ENCODE measurements at places on chromosomes 12 and 14.

DNA sequence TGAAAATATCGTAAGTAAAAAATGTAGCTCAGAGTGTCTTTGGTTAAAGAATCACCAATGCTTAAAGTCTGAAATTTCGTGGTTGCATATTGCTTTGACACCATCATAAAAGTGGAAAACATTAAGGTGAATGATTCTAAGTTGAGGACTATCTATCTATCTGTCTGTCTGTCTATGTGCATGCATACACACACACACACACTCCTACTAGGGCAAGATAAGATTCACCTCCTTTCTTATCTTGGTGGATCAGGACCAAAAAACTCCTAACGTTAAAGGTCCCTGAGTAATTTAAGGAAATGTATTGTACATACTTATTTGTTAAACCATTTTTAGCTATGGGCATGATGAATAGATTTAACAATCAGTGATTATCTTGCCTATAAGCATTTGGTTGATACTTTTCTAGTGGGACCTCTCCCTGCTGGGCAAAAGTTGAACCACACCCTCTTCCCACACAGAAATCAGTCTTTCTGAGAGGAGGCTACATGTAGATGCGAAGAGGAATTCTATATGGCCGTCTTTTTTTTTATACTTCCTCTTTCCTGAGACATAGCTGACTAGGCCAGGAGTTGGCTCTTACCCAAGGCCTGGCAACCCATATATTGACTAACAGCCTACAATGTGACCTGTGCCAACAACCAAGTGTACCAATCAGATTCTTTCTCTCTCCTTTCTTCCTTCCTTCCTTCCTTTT, 19.3 kb upstream of the LLPH start:
- DNase-seq: no peak

DNA sequence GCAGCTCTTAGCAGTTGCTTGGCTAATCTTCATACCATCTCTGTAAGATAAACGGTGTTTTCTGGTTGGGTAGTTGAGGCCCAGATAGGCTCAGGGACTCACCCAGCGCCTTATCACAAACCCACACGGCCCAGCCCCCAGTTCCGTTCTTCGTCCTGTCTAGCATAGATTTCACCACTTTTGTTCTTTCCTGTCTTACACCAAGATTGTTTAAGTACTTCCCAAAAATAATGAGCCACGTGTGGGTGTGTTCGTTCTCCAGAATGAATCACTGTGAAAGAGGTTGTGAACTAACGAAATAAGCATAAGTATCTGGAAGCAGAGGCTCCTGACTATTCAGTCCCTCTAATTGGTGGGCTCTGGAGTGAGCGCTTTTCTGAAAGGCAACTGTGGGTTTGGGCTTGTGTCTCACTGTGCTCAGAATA, 21.4 kb downstream of the ACVR1B start:
- no peak for DNase-seq

DNA sequence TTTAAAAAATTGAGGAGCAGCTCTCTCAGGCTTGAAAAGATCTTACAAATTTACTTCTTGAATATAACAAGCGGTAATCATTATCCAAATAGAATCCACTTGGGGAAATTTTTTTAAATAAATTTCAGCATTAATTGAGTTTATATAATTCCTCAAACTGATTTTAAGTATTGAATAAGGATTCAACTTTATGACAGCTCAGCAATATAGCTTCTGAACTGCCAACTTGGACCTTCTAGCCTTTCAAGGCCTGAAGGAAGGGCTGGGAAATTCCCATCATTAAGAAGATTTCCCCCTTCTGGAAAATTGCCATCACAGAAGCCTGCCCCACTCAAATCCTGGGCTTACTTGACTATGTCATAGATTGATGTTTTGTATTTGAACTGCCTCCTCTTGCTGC, 57.5 kb upstream of the GARIN2 start:
- DNase-seq: no peak

GRCh38 chr14:20808162-20808483, 5.5 kb upstream of the RNASE1 start:
- DNase-seq: no peak

DNA sequence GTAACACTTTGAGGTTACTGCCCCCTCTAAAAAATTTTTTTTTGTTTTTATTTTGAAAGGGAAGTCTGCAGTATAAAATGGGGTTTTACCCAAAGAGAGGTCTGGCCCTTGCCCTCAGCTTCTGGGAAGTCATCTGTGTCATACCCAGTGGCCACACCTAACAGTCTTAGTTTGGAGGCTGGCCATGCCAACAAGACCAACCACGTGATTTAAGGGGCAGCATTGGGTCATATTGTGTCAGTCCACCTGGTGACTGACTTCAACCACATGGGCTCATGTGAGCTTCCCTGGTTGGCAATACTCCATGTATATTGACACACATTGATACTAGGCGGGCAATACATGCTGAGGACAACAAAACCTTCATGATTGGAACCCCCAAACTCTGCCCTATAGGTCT, 173.9 kb downstream of the GXYLT1 start:
- no peak for DNase-seq

DNA sequence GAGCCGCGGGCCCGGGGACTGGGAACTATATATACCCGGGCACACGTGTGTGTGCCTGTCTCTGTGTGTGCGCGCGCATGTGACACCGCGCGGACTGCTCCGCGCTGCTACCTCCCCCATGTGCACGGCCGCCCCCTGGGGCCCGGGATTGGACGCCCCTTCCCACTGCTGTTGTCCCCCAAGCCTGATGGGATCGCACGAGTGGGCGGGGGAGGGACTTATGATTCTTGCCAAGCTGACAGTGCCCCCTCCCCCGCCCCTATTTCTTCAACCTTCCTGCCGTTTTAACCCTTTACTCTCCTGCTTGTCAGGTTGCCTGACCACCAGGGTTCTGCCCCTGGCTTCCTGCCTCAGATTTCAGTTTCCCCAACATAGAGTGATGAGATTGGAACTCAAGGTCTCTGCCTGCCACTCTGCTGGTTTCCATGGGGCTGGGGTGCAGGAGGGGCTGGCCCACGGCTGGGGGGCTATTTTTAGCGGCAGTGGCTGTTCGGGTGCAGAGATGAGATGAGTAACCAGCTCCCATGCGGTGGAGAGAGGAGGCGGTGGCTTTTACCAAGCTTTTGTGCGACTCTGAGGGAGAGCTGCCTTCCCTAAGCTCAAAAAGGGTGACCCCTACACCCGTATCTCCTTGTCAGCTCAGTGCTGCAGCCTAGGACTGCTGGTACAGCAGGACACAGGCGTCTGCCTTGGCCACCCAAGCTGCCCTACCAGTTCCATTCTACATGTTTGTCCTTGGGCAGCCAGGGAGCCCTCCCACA, at the start of gene DDN:
Gene DDN, minus strand, starts transcription at position 5 of the 761 bp plus-strand sequence. CDS start 88 bp downstream, outside the sequence.
- peak; percentile 81 for DNase-seq

DNA sequence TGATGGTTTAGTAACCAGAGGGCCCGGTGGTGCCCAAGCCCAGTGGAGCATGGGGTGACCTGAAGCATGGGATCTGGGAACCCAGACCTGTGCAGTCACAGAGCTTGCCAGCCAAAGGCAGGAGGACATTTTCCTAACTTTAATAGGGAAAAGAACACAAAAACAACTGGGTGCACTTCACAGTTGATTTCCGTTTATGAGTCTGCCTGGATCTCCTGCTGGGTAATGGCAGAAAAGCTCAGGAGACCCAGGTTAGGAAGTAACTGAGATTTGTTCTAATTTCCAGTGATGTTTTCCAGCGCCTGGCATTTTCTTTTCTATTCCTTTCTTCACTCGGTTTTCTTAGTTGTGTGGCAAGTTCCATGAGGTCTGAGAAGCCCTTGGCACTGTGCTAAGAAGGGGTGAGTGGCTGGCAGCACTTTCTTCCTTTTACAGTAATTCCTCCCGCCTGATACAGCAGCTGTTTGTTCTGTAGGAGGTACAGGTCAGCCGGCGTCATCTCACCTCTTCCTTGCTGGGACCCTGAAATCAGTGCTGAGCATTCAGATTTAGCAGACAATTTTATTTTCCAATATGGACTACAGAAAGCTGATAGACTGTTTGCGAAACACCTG, 5.1 kb downstream of the CACNA1C start:
- no peak for DNase-seq

Measured in germinal center (tissue), 1 donor.